CD8-positive, alpha-beta memory T cell (primary cell): ENCODE measurements at places on chromosomes 16 and 17.

DNA sequence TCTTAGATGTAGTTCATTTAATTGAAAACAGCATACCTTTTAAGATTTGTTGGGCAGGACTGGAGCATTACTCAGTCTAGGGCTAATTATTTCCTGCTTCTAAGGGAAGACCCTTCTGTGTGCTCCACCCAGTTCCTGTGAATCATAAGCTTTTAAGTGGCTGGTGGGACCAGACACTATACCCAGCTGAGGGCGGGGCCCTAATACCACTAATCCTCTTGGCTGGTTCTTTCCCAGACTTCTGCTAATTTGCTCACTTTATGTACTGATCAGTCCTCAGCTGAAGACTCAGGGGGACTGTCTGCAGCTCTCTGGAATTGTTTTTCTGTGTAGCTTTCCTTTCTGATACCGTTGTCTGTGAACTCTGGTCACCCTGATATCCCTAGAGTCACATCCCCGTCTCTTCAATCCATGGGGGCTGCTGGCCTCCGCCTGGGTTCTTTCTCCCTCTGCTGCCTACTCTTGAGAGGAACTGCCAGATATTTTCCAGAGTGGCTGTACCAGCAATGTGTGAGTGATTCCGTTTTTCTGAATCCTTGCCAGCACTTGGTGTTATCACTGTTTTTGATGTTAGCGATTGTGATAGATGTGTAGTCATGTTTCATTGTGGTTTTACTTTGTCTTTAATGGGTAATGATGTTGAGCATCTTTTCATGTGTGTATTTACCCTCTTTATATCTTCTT is 35.1 kb downstream of the MFSD11 start:
- DNase-seq, result peak; percentile 39

DNA sequence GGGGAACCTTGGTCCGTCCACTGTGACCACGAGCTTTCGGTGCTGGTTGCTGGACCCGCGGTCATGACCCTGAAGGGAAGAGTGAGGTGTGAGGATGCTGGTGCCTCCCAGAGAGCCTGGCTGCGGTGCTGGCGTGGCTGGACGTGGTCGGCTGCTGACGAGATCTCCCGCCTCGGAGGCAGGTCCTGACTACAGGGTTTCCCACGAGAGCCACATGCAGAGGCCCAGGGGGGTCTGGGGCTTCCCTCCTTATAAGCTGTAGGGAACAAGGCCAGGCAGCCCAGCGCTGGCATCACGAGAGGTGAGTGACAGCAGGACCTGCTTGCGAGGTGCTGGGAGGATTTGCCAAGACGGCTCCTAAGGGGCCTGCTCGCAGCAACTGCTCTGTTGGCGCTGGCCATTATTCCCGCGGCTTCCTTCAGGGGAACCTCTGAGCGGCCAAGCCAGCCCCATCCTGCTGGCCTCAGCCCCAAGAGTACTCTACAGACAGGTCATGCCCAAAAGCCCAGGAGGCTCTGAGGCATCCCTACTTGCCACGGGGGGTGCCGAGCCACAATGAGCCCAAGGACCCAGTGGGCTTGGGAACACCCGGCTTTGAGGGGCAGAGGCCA is 134.8 kb downstream of the FOXL1 start:
- DNase-seq, result no peak

- DNase-seq, result peak; percentile 42
Observed at GRCh38 chr17:41917679-41918313, 955 bp downstream of the ACLY start.

DNA sequence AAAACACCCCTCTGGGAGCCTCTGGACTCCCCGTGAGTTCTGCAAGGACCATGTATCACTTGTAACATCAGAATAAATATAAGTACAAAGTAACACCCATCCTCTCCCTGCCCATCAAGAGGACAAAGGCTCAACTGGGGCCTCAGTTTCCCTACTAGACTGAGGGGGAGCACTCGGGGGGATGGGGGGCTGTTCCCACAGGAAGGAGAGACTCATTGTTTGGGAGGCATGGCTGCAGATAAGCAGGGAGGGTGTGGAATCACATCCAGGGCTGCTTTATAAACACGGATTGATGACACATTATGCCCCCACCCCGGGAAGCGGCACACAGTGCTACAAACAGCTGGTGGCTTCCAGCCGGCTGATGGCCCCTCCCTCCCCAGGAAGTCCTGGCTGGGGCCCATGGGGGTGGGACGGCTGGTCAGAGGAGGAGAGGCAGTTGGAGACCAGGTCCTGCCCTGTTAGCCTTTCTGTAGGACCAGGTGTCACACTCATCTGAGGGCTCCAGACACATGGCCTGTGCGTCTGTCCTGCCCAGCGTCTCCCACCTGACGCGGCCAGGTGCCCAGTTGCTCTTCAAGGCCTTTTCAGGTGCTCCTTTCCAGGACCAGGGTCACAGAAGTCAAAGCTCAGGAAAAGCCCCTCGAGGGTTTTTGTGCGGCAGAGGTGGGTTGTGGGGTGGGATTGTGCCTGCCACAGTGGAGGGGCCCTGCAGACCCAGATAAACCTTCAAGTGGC is 1.3 kb upstream of the MPG start:
- no peak for DNase-seq

- no peak for DNase-seq
Observed at GRCh38 chr17:20153231-20153630, 144.1 kb downstream of the SPECC1 start.

DNA sequence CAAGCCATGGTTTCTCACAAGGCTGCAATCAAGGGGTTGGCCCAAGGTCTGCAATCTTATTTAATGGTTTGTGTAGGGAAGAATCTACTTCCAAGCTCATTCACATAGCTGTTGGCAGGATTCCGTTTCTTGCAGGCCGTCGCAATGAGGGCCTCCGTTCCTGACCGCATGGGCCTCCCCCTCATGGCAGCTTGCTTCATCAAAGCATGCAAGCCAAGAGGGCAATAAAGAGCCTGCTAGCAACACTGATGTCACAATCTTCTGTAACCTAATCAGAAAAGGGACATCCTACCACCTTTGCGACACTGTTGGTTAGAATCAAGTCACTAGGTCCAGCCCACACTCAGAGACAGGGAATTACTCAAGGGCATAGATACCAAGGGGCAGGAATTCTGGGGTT is 95.5 kb downstream of the CCT6B start:
- no peak for DNase-seq
